Right kidney (tissue), 9 donors: ENCODE measurements at places on chromosomes 5 and 9.

DNA sequence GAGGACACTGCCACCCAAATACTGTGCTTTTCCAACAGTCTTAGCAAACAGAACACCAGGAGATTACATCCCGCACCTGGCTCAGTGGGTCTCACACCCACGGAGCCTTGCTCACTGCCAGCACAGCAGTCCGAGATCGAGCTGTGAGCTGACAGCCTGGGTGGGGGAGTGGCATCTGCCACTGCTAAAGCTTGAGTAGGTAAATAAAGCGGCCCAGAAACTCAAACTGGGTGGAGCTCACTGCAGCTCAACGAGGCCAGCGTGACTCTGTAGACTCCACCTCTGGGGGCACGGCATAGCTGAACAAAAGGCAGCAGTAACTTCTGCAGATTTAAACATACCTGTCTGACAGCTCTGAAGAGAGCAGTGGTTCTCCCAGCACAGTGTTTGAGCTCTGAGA is 28.8 kb downstream of the EPB41L4A start:
- DNase-seq: no peak

DNA sequence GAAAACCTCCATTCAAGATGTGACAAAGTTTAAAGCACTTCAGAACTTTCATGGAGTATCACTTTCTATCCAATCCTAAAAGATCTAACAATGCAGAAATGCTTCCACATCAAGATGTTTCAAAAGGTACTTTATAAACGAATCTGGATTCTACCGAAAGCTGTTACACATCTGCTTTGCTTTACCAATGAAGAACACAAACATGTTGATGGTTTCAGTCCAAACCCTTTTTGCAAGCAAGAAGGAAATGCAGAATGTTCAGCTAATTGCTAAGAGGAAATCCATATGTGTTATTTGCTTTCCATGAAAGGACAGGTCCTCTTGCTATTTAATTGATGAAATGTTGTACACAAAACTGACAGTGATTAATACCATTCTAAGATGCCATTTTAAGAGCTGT is 419.6 kb downstream of the EFNA5 start:
- no peak for DNase-seq

GRCh38 chr9:74551266-74551665 is 54.1 kb downstream of the RORB start:
- no peak for DNase-seq

DNA sequence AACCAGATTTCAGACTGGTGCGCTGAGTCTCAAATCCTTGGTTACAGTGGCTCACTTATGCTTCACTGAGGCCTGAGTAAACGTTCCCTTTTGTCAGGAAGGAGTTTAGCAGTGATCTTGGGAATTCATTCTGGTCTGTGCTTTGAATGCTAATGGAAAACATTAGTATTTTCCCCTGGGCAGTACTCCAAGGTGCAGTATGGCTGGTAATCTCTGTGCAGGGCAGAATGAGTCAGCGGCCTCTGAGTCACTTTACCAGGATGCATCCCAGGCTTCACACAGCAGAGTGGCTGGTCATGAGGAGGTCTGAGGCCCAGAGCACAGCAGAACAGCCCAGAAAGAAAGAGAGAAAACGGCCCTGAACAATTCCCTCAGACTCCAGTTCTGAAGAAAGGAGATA is 54.0 kb downstream of the PCA3 start:
- no peak for DNase-seq

DNA sequence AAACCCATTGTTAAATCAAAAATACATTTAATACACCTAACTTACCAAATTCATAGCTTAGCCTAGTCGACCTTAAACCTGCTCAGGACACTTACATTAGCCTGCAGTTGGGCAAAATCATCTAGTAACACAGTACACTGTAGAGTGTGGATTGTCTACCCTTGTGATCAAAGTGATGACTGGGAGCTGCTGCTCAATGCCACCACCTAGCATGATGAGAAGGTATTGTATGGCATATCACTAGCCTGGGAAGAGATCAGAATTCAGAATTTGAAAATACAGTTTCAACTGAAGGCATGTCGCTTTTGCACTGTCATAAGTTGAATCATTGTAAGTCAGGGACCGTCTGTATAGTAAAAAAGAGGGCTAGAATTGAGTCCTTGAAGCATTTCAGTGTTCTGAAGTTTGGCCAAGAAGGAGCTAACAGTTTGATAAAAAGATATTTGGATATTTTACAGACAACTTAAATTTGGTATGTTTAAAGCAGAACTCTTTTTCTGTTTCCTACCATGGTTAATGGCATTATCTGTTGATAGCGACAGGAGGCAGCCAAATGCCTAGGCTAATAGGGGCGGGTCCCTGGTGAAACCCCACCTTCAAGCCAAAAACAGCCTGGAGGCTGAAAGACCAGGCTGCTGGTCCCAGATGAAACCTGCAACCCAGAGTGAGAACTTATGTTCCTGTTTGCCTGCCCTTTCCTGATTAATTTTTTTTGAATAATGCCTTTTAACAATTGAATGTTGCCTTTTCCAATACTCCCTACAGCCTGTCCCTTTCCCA is 23.0 kb downstream of the SMIM15 start:
- no peak for DNase-seq

- DNase-seq: no peak
Measured at GRCh38 chr5:175851311-175851710, 20.1 kb upstream of the CPLX2 start.

- DNase-seq: no peak
Measured at GRCh38 chr5:147826361-147826760, 5.1 kb downstream of the SPINK1 start.

DNA sequence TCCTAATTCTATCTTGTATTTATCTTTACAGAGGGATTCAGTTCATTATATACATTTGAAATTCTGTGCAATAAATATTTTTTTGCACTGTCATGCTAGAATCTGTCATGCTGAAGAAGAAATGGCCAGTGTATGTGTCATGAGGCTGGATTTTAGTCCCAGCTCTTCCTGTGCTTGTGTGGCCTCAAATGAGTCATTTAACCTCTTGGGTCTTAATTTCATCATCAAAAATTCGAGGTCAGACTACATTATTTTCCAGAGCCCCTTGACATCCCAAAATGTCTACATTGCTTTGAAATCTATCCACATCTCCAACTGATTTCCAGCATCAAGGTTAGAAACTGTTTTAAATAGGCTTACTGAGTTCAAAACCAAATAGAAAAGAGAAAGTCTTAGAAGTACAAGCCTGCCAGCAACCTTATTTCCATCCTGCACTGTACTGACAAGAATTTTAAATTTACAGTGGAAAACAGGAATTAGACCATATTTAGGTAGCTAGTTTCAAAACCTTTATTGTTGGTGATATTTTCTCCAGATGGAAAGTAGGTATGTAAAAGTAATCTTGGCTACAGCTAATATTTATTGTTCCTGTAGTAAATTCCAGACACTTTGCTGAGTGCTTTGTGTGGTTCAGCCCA is 96.7 kb upstream of the MAMDC2 start:
- DNase-seq: no peak

DNA sequence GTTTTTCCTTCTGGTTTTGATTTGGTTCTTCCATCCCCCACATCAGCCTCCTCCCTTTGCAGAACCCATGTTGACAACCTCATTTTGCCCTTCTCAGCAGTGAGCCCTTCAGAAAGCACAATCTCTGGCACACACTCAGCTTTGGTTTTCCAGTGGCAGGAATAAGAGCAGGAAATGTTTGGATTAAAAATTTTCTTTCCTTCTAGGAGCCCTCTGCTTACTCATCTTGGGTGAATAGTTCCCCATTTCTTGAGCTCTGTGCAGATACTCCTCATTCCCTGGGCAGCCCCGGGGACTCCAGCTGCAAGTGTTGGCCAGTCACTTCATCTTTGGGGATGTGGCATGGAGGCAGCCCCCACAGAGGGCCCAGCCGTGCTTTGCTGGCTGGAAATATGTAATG is 170.5 kb downstream of the NR3C1 start:
- DNase-seq: no peak

DNA sequence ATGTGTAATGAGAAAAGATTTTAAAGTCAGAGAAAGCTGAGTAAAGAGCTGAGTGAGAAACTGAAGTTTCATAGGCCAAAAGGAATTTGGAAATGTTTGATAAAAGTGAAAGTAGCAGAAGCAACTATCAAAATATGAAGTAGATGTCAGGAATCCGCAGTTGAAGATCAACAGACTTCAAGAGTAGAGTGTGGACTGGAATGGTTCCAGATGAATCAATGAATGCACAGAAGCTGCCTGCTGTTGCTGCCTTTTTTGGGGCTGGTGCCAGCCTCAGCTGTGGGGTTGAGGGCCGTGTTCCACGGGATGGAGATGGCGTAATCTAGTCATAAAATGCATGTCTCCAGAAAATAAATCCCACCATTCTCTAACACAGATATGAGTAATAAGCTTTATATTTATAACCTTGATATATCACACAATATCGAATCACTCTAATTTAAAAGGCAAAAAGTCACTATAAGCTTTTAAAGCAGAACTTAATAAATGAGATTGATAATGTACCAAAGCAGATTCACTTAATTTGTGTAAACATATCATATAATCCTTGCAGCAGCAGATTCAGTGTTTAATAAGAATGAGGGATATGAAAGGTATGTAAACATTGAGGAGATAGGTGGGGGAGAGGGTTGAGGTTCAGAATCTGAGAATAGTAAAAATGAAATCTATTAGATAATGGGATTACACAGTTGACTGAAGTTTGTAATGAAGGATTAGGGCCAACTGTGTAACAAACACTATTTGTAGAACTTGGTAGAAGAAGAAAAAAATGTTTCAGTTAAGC is 652.3 kb upstream of the FTMT start:
- no peak for DNase-seq

DNA sequence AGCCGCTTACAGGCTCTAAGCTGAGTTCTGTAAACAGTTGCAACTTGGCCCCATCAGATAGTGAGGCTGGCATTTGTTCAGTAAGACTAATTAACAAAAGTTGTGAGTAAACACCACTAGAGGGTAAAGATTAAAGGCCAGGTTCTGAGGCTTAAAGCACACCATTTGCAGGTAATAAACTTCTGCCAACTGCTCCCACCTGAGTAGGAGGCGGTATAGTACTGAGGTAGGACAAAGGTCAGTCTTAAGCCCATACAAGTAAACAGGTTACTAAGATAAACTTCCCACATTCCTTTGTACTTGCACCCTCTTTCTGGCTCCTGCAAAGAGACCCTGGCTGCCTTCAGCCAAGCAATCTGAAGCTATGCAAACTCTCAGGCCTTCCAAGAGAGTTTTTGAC is 419.6 kb downstream of the DNAH5 start:
- no peak for DNase-seq

- DNase-seq: no peak
Measured at GRCh38 chr9:13807118-13807517, 506.8 kb downstream of the NFIB start.

DNA sequence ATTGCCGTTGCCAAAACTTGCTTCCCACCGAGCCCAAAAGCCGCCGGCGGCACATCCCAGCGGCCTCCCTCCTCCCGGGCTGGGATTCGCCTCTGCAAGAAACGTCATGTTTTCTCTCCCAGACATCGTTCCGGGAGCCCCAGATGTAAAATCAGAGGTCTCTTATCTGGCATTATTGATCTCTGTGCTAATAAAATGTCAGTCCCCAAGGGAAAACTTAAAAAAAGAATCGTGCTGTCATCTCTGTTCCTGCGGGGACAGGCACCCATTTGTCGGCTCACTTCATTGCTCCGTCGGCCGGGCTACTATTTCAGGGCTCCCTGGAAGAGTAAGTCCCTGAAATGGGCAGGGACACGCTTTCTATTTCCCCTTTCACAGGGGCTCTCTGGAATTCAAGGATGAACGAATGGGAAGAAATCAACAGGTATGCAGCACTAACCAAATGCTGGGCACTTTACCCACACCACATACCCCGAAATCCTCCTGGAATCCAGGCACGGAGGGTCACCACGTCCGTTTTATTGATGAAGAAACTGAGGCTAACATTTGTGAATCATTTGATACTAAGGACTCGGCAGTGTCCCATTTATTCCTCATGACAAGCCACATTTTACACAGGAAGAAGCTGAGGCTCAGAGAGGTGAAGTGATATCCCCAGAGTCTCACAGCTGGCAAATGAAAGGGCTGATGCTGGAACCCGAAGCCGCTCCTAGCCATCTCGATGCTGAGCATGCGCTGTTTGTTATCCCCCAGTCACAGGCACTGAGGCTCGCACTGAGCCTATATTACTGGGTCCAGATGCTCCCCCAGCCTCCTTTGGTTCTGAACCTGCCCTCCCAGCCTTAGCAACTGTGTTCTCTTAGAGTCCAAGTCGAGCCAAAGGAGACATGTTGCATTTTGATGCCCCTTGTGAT is 35.7 kb upstream of the MSX2 start:
- DNase-seq: peak; percentile 38

DNA sequence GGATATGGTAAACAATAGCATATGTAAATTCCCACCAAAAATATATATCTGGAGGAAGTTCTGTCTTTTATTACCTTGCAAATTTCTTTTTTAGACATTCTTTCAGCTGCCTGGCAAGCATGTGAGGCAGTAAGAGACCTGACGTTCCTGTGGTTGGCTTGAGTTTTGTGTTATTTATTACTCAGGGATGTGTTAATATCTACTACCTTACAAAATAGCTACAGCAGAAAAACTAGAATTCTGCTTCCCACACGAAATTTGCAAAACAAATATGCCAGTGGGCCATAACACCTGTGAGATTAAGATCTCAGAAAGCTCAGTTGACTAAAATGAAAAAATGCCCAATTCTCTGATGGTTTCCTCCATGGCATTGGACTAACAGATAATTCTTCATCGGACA is 274.2 kb downstream of the TMEM167A start:
- DNase-seq: no peak

DNA sequence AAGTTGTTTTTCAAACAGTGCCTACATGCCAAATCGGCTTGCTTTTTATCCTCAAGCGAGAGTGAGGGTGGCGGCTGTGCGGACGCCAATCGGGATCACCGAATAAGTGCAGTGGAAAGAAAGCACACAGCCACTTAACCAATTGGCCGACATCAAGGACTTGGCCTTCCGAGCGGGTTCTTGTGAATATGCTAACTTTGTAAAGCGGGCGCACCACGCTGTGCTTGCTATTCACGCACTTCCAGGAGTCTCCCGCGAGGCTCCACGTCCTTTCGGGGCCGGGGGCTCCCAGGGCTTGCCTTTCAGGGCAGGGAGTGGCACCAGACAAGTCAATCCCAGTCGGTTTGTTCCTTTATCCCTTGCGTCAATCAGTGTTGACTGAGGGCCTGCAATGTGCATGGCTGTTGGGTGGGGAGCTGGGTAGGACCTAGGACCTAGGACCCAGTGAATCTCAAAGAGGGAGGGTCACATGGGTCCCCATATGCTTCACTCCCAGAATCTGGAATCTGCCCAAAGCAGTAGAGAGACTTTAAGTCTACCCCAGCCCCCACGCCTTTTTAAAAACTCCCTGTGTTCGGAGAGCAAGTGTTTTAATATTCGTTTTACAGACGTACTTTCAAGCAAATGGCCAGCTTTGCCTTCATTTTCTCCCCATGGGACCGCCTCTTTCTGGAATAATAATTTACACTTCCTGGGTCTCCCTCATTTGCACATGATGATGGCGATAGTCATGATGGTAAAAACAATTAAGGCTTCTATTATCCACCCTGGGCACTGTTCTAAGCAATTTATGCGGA is 2.0 kb upstream of the GCNT4 start:
- no peak for DNase-seq

GRCh38 chr5:104178829-104179456 is 616.4 kb upstream of the NUDT12 start:
- no peak for DNase-seq
